ENCODE measurements at places on chromosomes 3 and 15. TPM values are rescaled to one million over a fixed set of nuclear protein-coding genes. Genes with fewer than 3 reads are reported as not detected.

The RBP2 gene
- not detected for total RNA-seq

The WDR82 gene
- total RNA-seq, result 47.6 TPM

The OR5K2 gene
- not detected for total RNA-seq

The KBTBD13 gene
- total RNA-seq, result not detected

The CXCR6 gene
- total RNA-seq, result not detected

The WDR5B gene
- total RNA-seq, result 3.5 TPM

The MOBP gene
- 0.06 TPM for total RNA-seq

The GABRA5 gene
- total RNA-seq, result 131 TPM

The LYSMD2 gene
- total RNA-seq, result 27.1 TPM

The OCA2 gene
- 0.12 TPM for total RNA-seq

The POC1A gene
- 19.1 TPM for total RNA-seq

The CLDN11 gene
- total RNA-seq, result 0.20 TPM

The ACSBG1 gene
- total RNA-seq, result 0.16 TPM

The MLF1 gene
- 24.4 TPM for total RNA-seq

The SLC25A38 gene
- total RNA-seq, result 37.8 TPM

The COL6A6 gene
- not detected for total RNA-seq

The MRPL46 gene
- total RNA-seq, result 60.0 TPM

The C3orf85 gene
- not detected for total RNA-seq

The NDUFAF3 gene
- total RNA-seq, result 94.6 TPM

The HHATL gene
- not detected for total RNA-seq

The RARB gene
- 10.4 TPM for total RNA-seq

The OR5H6 gene
- not detected for total RNA-seq

The CASR gene
- not detected for total RNA-seq

The SPATA12 gene
- total RNA-seq, result 0.47 TPM

The LRRC31 gene
- total RNA-seq, result not detected

The NOX5 gene
- total RNA-seq, result 0.24 TPM

Measured in A549 treated with CORT108297 at 1 μM for 4 hours (cell line).